Kasumi-1 (cell line): ENCODE measurements at places on chromosomes 3 and 15.
A peak's percentile ranks its signal among the peaks of the same experiment; 100 is the strongest.

DNA sequence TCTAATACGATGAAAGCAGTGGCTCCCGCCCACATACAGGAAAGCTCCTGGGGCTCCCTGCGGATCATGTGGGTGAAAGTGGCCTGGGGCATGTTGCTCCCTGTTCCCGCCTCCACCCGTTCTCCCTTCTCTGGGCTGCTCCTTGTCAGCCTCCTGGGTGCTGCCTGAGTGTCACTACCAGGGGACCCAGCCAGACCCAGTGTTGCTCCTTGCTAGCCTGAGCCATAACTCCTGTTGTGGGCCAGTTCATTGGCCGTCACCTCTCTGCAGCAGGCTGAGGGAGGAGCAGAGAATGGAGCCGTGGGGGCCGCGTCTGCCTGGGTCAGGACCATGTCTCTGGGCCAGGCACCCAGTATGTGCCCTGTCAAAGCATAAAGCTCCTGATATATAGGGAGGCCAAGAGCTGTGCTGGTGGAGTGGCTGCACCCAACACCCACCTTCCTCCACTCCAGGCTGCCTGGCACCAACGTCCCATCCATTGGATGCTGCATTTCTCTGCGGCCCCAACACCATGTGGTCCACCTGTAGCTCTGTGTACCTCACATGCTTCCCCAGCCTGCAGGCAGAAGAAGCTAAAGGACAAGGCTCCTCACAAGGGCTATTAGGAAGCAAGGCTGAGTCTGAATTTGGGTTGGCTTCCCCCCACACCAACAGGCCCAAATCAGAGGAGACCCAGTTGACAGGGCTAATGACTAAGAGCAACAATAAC lies 40.5 kb downstream of the KLF13 start:
- no peak for DNase-seq

DNA sequence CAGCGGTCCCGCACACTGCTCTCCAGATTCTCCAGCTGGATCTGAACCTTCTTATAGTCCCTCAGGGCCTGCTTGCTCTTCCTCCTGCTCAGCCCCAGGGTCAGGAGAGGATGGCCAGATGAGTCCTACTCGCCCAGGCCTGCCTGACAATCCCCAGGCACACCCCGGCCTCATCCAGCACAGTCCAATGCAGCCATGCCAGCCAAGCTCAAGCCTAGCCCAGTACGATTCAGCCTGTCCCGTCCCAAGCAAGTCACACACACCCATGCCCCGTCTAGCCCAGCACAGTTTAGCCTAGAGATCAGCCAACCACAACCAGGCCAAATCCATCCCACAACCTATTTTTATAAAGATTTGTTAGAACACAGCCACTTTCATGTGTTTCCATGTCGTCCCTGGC lies 16.8 kb downstream of the PLXNB1 start:
- DNase-seq = no peak

- DNase-seq = peak; percentile 76
Measured at GRCh38 chr15:58447271-58448010, 15.7 kb downstream of the LIPC start.

DNA sequence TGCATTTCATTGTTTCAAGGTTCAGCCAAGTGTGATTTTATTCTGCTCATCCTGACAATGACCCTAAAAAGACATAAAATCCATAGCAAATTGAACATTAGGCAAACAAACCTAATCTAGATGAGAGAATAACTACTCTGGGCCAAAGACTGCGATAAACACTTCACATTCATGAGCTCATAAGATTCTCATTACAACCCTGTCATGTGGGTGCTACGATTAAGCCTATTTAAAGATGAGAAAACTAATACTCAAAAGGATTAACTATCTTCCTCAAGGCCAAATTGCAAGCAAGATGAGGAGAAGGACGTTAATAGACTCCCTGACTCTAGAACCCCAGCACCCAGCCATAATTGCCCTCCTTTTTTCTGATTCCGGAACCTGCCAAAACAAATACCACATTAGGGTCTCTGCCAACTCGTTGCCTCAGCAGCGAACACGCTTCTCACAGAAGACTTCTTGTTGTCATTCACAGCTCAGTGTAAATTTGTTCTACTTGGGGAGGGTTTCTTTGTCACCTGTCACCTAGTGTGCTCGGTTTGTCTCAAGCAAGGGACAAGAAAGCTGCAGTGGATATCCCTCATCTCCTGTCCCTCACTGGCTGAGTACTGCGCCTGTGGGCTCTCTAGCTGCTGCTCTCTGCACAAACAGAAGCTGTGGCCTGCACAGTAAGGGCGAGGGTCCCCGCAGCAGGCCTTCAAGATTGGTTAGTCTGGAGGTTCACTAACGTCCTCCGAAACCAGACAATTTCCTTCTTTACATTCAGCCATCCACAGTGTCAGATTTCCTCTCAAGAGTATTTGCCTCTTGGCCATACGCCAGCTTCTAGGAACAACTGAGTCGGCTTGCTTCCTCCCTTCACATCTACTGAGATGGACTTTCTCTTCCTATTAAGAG lies 200.0 kb upstream of the UBE2E2 start:
- no peak for DNase-seq

DNA sequence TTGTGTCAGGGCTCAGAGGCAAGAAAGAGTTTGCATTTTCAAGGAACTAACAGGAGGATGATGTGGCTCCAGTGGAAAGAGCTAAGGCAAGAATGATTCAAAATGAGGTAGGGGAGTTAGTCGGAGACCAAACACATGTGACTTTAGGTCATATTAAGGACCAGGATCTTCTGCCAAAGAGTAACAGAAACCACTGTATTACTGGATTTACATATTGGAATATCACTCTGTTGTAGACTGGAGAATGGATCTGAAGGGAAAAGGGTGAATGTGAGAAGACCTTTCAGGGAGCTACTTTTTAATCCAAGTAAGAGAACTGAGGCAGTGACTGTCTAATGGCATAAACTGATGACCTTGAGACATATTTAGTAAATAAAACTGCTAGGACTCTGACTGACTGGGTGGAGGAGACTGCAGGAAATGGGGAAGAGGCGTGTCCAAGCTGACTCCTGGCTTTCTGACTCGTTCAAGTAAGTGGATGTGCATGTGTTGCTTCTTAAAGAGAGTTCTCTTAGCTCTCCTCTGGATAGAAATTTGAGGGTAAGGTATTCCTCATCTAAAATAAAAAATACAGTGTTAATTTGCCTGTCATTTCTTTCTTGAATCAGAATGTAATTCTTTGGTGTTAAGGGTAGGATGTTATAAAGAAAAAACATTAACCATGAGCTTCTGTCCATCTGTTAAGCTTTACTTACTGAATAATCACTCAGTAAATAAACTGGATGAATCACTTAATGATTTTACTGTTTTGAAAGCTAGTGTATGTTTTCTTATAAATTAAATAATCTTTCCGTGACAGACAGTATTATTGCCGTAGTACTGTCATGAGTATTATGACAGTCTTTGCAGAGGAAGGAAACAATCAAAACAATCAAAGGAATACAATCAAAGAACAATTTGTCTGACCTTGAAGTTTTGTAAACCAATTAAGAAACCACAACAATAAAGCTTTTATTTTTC lies 58.3 kb upstream of the CFAP20DC start:
- peak; percentile 11 for DNase-seq

- no peak for DNase-seq
Measured at GRCh38 chr15:37098468-37099318, 1.7 kb downstream of the MEIS2 start.

- no peak for DNase-seq
Measured at GRCh38 chr3:68057637-68058320, 403.4 kb upstream of the SUCLG2 start.

GRCh38 chr3:137687181-137687879 lies 76.8 kb upstream of the SOX14 start:
- DNase-seq = no peak

GRCh38 chr3:29067007-29067406 lies 213.9 kb upstream of the RBMS3 start:
- no peak for DNase-seq

DNA sequence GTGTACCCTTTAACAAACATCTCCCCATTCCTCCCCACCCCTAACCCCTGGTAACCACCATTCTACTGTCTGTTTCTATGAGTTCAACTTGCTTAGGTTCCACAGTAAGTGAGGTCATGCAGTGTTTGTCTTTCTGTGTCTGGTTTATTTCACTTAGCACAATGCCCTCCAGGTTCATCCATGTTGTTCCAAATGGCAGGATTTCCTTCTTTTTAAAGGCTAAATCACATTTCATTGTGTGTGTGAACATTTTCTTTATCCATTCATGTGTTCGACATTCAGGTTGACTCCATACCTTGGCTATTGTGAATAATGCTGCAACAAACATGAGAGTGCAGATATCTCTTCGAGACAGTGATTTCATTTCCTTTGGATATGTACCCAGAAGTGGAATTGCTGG lies 62.7 kb downstream of the TJP1 start:
- no peak for DNase-seq
